ENCODE measurements at places on chromosomes 11 and 22.

- DNase-seq = no peak
These were observed 26.9 kb upstream of the OR6M1 start for GRCh38 chr11:123833095-123833494.

DNA sequence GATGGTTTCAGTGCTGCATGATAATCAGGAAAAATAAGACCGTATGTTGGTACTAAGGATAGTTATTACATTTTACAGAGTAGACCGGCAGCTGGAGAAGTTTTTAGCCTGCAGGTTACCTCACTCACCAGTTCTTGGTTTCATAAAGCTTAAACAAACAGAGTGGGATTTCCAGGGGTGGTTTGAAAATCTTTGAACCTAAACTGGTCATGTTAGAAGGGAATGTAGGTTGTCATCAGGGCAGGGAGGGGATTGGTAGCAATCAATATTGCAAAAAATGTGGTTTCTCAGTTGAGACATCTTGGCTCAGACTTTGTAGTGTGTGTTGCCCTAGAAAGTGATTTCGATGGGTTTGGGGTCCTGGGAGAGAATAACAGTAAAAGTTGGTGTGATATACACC lies 17.5 kb downstream of the EXT2 start:
- no peak for DNase-seq

GRCh38 chr11:110148775-110149744 lies 55.9 kb downstream of the ZC3H12C start:
- DNase-seq = no peak

DNA sequence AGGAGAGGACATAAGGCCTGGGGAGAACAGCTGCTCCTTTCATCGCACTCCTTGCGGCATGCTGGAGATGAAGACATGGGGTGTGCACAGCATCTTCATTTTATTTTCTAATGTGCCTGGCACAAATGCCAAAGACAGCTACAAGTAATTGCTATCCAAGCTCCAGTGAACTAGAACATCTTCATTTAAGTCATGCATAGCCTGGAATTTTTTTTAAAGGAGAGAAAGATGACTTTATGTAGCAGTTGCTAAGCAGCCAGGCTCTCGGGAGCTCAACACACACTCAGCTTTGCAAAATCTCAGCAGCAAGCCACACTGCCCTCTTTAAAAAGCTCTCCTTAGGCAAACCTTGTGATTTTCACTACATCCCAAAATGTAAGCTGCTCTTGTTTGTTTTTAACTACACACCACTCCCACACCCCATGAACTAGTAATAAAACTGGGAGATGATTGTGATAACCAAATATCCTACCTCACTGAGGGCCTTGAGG lies 164.5 kb upstream of the POU2AF2 start:
- no peak for DNase-seq

GRCh38 chr11:73671701-73672100 lies 25.3 kb downstream of the PLEKHB1 start:
- DNase-seq = no peak

DNA sequence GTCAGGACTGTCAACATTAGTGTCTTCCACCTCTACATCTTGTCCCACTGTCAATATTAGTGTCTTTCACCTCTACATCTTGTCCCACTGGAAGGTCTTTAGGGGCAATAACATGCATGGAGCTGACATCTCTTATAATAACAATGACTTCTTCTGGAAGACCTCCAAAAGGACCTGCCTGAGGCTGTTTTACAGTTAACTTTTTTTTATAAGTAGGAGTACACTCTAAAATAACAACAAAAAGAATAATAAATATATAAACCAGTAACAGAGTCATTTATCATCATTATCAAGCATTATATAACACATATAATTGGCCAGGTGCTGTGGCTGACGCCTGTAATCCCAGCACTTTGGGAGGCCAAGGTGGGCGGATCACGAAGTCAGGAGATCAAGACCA lies 57.5 kb downstream of the PAK1 start:
- DNase-seq = no peak

DNA sequence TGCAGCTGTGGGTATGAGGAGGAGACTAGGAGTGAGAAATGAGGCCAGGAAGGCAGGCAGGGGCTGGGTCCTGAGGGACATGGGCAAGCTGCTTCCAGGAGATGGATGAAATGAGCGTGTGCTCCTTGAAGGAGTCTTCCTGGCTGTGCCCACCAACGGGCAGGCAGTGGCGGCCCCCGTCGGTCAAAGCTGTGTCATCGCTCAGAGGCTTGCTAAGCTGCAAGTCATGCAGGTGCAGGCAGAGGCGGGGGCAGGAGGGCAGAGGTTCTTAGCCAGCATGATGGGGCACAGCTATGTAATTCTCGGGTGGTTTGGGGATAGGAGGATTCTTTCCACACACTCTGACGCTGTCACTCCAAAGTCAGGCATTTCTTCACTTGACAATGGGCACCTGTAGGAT lies 12.5 kb upstream of the PEX26 start:
- DNase-seq = no peak

- no peak for DNase-seq
These were observed 150.2 kb downstream of the BRD1 start for GRCh38 chr22:49677495-49677889.

GRCh38 chr11:2666401-2666741 lies 33.4 kb downstream of the KCNQ1OT1 start:
- no peak for DNase-seq

- DNase-seq = no peak
These were observed 230.9 kb upstream of the UBASH3B start for GRCh38 chr11:122424636-122425035.

DNA sequence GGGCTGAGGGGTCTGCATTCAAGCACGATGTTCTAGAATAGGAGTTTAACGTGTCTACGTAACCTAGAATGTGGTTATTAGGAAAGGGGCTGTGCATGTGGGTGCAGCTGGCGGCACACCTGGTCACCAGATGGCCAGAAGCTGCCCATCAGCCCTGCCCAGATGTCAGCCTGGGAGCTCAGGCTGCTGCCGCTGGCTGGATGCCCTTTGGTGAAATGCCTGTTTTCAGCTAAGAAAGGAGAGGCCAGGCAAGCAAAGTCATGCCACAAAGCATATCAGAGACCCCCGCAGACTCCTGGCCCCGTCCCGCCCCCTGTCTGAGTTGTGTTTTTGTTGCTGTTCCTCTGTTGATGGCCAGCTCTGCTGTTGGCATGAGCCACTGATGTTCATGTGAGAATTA lies 11.3 kb upstream of the ADORA2A start:
- no peak for DNase-seq

DNA sequence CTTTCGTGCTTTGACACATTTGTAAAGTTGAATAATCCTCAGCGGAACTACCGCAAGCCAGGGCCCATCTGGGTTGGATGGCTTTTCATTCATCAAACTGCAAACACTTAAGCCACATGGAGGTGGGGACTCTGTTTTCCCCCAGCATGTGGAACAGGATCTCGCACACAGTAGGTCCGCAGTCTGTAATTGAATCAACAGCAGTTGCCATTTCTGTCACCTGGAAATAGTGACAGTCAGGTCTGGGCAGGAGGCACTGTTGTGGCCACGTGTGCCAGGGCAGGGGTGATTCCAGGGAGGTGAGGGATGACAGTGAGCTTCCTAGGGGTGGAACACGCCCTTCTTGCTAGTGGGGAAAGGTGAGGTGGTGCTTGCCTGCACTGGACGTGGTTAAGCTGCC lies 50.7 kb upstream of the ANO1 start:
- no peak for DNase-seq

- DNase-seq = no peak
These were observed 463 bp upstream of the PTPMT1 start for GRCh38 chr11:47564933-47565339.

DNA sequence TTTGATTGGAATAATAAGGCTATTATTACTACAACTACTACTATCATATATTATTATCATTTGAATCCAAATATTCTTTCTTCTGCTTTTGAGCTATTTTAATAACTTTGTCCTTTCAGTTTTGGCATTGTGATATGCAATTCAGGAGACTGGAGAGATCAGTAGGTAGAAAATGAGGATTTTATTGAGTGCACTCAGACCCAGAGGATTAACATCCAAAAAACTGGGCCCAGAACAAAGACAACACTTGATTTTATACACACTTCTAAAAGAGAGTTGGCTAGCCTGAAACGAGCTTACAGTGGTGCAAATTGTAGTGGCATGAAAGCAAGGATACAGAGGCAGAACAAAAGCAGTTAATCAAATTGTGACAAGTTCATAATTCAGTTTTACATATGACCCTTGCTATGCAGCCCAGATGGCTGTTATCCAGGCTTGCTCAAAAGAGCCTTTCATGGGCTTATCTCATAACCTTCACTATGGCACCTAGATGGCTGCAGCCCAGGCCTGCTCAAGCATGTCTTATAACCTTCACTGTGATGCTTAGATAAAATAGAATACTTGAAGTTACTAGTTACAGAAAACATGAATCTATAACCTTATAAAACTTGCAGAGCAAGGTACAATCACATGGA lies 796.3 kb upstream of the RAG2 start:
- no peak for DNase-seq

- DNase-seq = no peak
These were observed 45.3 kb downstream of the GDPD5 start for GRCh38 chr11:75480185-75481175.

DNA sequence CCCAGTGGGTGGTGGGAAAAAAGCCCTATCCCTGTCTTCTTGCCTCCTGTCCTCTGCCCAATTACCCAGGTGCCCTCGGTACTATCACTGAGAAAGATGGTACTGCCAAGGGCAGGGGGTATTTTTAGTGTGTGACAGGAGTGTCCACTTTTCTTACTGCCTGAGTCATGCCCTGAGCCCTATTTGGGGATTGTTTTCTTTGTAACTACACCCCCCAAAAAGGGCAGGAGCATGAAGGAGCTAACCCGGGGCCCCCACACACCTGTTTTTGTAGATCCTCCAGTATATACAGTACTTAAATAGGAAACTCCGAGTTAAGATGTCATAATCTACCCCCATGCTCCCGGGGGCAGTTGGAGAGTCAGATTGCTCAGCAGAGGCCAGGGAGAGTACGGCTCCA lies 3.8 kb downstream of the SMTNL1 start:
- no peak for DNase-seq

DNA sequence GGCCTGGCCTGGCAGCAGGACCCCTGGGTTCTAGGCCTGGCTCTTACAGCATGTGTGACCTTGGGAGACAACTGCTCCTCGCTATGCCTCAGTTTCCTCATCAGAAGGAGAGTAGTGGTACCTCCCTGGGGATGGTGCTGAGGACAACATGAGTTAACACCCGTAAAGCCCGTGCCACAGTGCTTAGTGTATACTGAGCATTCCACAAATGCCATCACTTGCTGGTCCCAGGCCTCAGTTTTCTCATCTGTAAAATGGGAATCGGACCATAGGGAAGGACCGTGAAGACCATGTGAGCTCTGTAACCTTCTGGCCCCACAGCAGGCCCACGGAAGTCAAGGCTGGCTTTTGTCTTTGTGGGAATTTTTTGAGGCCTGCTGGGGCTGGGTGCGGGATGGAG lies 52.4 kb downstream of the DHCR7 start:
- DNase-seq = no peak

DNA sequence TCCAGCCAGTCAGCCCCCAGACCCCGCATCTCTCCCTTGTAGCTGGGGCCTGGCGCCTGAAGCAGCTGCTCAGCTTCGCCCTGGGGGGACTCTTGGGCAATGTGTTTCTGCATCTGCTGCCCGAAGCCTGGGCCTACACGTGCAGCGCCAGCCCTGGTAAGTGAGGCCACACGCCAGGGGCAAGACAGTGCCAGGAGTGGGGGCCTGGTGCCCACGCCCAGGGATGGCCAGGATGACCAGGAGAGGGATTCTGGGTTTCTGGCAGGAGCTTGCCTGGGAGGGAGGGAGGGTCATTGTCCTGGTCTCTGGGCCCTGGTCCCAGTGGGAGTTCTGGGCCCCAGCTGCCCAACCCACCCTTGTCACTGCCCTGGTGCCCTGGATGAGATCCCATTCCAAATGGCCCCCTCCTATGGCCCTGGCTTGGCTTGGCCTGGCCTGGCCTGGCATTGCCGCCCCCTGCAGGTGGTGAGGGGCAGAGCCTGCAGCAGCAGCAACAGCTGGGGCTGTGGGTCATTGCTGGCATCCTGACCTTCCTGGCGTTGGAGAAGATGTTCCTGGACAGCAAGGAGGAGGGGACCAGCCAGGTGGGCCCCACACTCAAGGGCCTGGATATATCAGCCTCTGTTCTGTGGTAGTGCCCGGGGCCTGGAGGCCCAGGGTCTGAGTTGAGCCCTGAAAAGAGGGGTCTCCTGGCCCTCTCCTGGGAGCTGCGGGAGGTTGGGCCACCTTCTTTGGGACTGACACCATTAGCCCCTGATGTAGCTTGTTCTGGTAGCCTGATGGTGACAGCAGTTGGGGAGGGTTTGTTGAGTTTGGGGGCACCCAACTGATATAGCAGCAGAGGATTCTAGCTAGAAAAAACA lies 3.7 kb downstream of the SLC39A13 start:
- peak; percentile 22 for DNase-seq

- DNase-seq = no peak
These were observed 16.0 kb downstream of the RBM7 start for GRCh38 chr11:114416441-114416961.

GRCh38 chr11:68930991-68931855 lies 27.5 kb downstream of the IGHMBP2 start:
- no peak for DNase-seq

DNA sequence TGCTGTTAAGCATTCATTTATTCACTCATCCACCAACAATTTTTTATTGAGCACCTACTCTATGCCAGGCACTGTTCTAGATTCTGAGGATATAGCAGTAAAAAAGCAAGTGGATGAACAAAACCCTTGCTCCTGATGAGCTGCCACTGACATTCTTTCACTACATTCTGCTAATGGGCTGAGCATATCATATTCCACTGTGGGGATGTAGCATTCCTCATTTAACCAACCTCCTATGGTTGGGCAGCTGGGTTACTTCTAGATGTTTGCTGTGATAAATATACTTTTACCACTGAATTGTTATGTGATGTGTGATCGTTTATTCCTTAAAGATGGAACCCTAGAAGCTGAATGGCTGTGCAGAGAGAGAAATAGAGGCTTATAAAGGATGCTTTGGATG lies 176.9 kb downstream of the MN1 start:
- no peak for DNase-seq

- no peak for DNase-seq
These were observed 5.3 kb upstream of the JAML start for GRCh38 chr11:118230088-118230487.

DNA sequence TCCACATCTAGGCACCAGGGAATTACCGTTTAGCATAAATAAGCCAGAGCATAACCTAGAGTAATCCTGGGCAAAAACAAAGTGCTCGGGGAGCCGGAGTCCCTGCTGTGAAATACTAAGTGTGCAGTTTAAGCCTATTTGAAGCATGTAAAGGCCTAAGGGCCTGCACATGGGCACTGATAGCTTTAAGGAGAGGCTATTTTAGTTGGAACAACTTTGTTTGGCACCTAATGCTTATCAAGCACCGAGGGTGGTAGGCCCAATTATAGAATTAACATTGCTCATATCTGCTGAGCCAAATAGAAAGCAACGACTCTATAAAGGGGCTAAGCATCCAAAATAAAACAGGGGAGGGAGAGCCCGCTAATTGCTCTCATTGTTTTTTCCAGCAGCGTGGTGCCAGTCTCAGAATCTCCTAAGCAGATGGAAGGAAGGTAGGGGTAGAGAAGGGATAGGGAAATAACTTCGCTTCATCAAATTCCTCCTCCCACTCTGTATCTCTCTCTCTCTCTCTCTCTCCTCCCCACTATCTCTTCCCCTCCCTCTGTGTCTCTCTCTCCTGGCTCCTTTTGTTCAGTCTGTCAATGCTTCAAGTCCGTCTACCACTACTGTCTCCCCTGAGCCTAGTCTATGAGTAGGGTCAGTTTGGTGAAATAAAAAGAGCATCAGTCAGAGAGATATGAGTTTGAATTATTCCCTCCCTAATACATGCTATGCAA lies 292.8 kb downstream of the NXPE2 start:
- no peak for DNase-seq

GRCh38 chr22:38115423-38116205 lies 5.1 kb upstream of the BAIAP2L2 start:
- DNase-seq = no peak

All from stimulated activated CD4-positive, alpha-beta T cell treated with anti-CD3 and anti-CD28 coated beads, Interleukin-1b, Interleukin-23, amount 100 ng/mL, for 1 hour (primary cell).